Mesothelial cell of epicardium (in vitro differentiated cells): ENCODE measurements at places on chromosomes 13 and 19.

GRCh38 chr13:100392709-100393630 lies 195.6 kb downstream of the GGACT start:
- DNase-seq: no peak

DNA sequence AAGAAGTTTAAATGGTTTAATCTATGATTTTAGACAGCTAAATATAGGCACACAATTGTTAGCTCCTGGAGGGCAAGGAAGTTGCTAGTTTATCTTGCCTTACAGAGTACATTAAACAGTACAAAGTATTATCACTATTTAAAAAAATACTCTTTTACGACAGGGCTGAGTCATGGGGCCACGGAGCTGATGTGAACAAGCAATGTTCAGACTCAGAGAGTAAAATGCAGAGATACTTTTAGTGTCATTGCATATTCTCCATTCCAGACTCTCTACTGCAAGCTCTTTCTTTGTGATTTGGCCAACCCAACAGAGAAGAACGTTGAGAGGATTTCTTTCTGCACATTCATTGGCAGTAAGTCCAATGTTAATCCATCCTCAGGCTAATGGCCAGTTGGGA lies 352.4 kb downstream of the SPRY2 start:
- no peak for DNase-seq

GRCh38 chr13:110216398-110217041 lies 90.4 kb downstream of the COL4A1 start:
- no peak for DNase-seq

DNA sequence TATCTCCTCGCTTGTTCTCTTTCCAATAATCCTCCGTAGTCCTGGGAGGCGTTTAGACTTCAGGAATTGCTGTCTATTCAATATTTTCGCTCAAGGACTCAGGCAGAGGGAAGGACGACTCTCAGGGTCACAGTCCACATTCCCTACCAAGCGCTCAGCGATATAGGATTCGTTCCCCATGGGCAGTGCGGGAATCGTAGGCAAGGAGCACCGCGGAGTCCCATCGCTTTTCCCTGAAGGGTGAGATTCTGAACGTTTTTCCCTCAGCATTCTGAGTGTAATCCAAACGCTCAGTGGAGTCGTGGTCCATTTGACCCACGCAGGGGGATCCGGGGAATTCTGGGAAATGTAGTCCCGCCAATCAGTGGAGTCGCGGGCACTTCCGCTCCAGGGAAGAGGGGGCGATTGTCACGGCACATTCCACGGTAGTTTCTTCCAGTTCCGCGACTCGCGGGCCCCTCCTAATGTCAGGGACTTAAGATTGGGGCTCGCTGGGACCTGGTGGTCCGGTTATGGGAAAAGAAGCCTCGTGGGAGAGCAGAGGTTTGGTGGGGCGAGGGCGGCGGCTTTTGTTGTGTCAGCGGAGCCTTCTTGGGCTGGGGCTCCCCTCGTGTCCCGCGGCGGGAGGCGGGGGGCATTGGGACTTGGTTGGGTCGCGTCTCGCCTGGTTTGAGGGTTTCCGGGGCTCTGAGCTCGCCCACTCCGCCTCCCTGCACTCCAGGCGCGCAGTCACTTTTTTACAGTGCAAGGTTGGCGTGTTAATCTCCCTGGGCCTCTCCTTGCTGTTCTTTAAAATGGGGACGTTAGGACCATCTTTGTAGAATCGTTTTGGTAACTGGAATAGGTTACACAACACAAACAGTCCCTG lies at the start of gene ZNF234:
Gene ZNF234, plus strand, starts transcription at position 364 of the 868 bp plus-strand sequence. CDS start 3,079 bp downstream, outside the sequence.
- DNase-seq: peak; percentile 63

DNA sequence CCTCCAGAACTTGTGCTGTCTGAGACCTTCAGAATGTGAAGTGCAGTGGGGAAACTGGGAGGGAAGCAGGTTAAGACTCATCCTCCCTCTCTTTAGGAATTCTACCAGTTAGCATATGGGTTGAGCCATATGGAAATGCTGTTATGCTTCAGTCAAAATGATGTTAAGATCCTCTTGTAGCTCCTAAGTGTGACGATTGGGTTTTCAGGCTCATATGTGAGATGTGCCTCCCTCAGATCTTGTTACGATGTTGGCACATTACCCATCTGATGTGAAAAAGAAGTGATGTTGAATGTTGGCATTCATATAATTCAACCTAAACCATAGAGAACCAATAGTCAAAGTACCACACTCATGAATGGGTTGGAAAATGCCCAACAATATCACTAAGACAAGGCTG lies 67.8 kb upstream of the IPO5 start:
- no peak for DNase-seq

DNA sequence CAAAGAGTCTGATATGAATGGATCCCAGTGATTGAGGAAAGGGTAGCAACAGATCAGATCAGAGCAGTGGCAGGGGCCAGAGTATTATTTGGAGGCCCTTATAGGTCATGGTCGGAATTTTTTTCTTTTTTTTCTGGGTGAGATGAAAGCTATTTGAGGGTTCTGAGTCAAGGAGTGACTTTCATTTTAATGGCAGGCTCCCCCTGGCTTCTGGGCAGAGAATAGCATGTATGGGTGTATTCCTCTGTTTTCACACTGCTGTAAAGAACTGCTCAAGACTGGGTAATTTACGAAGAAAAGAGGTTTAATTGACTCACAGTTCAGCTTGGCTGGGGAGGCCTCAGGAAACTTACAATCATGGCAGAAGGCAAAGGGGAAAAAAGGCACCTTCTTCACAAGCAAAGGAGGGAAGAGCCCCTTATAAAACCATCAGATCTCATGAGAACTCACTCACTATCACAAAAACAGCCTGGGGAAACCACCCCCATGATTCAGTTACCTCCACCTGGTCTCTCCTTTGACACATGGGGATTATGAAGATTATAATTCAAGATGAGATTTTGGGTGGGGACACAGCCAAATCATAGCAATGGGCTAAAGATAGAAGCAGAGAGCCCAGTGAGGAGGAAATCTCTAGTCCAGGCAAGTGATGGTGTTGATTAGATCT lies 3.0 kb upstream of the SLC6A16 start:
- DNase-seq: no peak

DNA sequence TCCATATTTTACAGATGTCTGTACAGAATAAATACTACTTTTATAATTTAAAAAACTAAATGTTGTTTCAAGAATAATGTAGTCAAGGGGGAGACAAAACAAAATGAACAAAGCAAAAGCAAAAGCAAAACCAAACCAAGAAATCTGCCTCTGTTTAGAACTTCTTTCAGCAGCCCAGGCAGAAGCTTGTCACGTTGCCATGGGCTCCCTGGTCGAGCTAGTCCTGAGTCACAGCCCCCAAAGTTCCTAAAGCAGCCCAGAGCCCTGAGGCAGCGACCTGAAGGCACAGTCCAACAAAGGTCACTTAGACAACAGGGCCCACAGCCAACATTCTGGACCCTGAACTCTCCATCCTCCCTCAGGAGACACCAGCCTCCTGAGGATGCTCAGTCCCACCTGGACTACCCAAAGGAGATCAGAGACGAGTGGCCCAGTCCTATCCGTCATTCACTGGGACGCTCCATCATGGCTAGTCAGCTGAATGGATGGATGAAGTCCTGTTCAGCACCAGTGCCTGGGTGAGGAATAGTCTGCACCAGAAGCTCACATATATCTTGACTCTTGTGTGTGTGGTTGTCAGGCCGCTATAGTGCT lies 41.7 kb downstream of the SIAH3 start:
- no peak for DNase-seq

GRCh38 chr13:66914155-66914554 lies 316.0 kb downstream of the PCDH9 start:
- no peak for DNase-seq

GRCh38 chr19:16586991-16587832 lies 15.0 kb upstream of the SLC35E1 start:
- no peak for DNase-seq
